ENCODE measurements at places on chromosomes 1 and 21.

GRCh38 chr1:221117133-221117532 lies 237.9 kb downstream of the HLX start:
- DNase-seq: no peak

DNA sequence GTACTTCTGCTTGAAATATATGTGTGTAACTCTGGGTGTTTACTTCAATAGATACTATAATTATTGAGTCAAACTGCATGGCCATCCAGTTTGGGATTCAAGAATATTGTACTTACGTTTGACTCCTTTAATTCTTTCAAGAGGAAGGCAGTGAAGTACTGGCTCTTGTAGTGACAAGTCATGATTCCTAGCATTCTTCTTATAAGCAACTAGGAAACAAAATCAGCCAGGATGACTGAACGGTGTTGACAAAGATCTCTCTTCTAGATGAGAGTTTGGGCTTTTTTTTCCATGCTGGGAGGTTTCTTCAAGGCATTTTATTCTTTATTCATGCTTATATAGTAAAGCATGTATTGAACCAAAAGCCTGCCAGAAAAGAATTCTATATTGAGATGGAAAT lies 58.3 kb downstream of the CLEC20A start:
- DNase-seq: no peak

- no peak for DNase-seq
Measured at GRCh38 chr1:156488566-156489165, 11.9 kb downstream of the MEF2D start.

GRCh38 chr21:41960386-41960785 lies 6.6 kb upstream of the C2CD2 start:
- DNase-seq: no peak

- no peak for DNase-seq
Measured at GRCh38 chr1:199009447-199009846, 370.6 kb downstream of the PTPRC start.

DNA sequence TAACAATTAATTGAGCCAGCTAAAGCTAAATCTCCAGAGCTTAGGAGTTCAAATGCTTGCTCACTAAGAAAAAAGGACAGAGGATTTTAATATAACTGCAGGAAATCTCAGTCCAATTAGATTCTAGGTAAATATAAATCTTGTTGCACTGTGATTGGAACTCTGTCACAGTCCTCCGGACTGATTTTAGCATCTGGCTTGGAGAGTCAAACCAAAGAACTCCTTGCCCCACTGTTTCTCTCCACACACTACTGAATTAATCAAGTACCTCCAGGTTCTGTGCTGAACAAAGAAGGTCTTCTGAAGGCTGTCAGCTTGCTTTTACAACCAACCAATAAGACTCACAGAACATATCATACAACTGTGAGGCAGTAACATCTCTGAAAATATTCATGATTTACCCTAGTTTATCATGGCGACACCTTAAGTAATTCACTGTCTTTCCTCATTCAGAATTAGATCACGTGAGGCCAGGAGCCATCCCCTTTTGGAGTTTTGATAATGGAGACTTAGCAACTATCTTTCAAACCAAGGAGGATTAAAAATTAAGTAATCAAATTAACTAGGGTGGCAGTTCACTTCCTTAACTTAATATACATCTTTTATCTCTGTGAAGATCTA lies 176.0 kb downstream of the RERE start:
- no peak for DNase-seq

Data from dermis microvascular lymphatic vessel endothelial cell (primary cell).